ENCODE measurements at places on chromosomes 5 and 9. TPM values are rescaled to one million over a fixed set of nuclear protein-coding genes. Genes with fewer than 3 reads are reported as not detected.

- no peak for DNase-seq
Observed at GRCh38 chr5:139739150-139739974, 56.2 kb upstream of the PSD2 start.

Gene TRIP13
- total RNA-seq: 0.84 TPM

- DNase-seq: no peak
Observed at GRCh38 chr9:121154782-121155181, 46.9 kb downstream of the RAB14 start.

- DNase-seq: no peak
Observed at GRCh38 chr9:132049323-132049882, 30.3 kb downstream of the MED27 start.

- no peak for DNase-seq
Observed at GRCh38 chr9:105299190-105299854, 54.9 kb downstream of the SLC44A1 start.

DNA sequence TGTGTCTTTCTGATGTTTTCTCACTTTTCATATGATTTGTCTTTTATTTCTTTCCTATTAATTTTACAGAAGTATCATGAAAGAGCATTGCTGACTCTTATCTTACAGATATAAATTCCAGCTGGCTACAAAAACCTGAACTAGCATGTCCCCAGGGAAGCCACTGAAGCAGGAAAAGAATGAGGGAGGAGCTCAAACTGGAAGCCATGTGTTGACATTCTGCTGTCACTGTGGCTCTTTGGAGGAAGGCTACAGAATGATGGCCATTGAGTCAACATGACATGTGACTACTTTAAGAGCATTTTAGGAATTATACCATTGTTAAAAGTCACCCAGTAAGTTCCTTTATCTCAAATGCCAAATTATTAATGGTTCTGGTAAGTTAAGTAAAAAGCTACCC lies 638.3 kb upstream of the DMAC1 start:
- DNase-seq: no peak

- DNase-seq: no peak
Observed at GRCh38 chr5:58926541-58926935, 343.7 kb downstream of the RAB3C start.

Gene RGP1
- 32.4 TPM for total RNA-seq

DNA sequence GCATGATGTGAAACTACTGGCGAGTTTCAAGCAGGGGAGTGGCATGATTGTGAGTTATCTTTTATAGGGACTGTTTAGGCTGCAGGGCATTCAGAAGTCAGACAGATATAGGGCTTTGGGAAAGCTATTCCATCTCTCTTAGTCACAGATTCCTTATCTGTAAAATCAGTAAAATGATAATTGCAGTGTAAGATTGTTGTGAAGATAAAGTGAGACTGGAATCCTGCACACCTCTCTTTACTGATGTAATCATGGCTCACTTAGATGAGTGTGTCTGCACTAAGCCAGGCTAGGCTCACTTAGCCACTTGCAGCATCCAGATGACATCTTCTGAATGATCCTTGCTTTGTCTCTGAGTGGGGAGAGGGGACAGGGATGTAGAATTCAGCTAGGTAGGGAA lies 81.8 kb upstream of the MAMDC2 start:
- no peak for DNase-seq

GRCh38 chr5:83827111-83827557 lies 106.5 kb upstream of the HAPLN1 start:
- DNase-seq: no peak

DNA sequence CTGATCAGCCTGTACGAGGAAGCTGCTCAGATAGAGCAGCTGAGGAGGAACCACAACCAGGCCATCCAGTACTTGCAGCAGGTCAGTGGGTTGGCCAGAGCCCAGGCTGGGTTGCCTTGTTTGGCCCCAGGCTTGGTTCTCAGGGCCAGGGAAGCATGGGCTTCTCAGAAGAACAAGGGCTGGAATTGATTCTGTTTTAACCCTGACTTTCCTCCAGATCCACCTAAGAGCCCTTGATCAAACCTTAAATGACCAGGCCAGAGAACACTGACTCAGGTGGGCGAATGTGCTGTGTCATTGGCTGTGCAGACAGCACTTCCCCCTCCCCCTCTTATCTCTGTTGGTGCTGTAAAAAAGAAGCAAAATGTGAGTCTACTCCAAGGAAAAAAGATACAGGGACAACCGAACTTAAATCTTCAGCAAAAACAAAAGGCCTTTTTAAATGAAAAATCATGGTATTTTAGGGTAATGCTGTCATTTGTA lies 28.1 kb downstream of the TTC23L start:
- DNase-seq: no peak

DNA sequence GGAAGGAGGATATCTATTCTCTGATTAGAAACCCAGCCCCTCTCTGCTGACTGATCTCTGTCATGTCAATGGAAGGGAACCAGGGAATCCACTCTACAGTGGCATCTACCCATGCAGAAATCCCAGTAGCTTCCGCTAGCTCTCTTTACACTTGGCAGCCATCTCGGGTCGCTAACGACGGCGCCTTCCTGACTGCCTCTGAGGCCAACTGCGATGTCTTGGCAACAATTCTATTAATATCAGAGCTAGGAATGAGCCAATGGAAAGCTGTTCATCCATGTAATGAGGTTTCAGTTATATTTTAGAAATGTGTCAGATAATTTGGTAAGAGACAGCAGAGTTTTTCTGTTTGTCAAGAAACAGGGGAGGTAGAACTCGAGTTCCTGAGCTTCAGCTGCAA lies 67.6 kb upstream of the ATP10B start:
- no peak for DNase-seq

DNA sequence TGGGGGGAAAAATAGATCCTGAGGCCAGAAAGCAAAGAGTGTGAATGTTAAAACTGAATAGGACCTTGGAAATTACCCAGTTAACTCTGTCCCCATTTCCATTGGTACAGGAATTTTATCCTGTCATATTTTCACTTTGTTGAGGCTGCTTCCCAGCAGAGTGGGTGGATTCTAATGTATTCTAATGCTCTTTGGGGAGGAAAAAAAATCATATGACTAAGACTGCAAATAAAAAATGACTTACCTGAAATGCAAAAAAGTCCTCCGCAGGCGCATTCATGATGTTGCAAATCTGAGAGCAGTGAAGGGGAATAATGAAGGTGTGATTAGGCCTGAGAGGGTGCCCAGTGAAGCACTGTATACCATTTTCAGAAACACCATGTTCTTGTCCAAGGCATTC lies 41.2 kb downstream of the PDE6A start:
- DNase-seq: no peak

Gene ZDHHC11
- total RNA-seq: 26.0 TPM

DNA sequence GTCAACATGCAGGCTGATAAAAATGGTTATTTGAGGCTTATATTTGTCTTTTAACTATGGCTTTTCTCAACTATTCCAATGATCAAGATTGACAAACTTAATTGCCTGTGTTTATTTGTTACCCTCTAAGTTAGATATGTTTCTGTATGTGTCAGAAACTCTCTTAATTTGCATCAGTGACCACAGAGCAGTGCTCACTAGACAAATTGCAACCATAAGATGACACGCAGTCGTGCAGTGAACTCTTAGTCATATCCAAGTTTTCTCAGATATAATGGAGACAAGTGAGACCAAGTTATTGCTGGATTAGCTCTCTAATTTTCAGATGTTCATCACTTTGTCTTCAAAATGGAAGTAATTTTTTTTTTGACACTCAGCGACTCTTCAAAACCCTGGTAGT lies 342.2 kb upstream of the RFX3 start:
- no peak for DNase-seq

DNA sequence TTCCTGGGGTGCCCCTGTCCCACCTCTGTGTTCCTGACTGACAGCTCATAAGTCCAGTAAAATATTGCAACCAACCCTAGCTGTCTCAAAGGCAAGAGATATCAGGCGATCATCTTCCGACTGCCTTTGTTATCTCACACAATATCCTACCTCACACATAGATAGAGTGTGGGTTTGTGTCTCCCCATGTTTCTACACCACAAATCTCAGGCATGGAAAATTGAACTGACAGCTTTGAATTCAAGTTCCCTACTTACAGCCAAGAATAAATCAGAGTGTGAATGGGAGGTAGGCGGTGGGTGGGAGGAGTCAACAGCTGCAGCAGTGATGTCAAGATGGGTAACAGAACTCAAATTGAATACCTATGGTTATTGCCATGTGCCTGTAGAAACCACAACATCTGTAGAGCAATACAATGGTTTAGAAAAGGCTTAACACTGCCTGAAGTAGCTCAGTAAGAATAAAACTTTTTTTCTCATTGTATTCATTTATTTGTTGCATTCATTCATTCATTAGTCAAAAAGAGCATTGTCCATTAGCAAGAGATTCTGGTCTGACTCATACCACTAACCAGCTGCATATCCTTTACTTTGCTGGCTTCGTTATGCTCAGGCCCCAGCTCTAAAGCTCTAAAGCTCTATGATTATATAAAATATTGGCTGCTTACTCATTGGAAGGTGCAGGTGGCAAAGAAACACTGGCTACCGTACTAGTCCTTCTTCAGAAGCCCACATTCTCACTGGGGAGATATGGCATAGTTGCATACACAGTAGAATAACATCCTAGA lies 108.2 kb upstream of the DMAC1 start:
- DNase-seq: no peak

Gene IFNA2
- total RNA-seq: not detected

DNA sequence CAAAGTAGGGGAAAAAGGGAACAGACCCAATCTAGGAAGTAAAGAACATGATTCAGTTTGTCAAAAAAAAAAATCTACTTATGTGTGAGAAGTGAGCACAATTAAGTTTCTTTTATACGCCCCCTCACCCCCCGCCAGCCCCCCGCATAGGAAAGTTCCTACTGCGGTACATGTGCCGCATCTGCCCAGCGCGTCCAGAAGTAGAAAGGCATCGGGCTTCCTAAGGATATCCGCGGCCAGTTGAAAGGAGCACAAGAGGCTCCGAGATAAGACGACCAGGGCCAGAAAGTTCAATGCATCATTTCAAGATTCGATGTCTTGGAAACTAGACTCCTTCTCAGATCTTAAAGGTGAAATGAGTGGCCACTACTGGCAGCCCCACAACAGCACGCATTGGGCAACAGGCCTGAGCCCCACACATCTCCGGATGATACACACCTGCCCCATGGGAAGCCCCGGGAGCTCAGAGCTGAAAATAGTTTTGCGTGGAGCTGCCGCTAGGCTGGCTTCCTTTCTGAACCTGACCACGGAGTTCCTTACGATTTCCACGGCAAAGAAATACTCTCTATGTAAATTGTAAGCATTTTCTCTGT lies 203.9 kb downstream of the RAB3C start:
- no peak for DNase-seq

GRCh38 chr9:34501889-34502425 lies 20.8 kb downstream of the ENHO start:
- peak; percentile 72 for DNase-seq

DNA sequence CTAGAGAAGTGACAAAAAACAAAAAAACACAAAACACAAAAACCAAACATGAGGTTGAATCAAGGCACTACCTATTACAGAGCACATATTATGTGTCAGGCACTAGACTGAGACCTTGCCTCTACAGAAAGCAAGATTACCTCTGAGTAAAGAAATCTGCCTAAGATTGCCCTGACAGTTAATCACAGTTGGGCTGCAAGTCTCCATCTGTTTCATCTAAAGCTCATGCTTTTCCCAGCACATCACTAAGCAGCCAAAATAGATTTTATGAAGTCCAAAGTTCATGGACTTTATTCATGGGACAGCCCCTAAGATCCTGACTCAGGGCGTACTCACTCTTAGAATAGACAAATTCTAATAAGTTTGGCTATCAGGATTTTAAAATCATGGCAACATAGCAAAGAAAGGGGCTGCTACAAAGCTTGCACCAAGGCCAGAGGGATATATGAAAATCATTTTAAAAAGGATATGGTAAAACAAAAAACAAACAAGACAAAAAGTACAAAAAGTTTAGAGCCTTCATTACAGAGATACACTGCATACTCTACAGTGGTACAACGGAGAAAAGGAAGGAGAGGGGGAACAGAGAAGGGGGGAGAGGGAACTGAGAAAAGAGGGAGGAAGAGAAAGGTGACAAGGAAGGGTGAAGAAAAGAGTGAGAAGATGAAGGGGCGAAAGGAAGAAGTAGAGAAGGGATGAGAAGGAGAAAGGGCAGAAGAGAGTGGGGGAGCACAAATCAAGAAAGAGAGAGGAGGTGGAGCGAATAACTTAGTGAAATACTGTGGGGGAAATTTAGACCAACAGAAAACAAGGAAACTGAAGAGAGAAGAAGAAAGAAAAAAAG lies 58.2 kb downstream of the RICTOR start:
- no peak for DNase-seq

GRCh38 chr5:54719384-54720283 lies 202.1 kb downstream of the SNX18 start:
- DNase-seq: no peak

Gene STPG3
- not detected for total RNA-seq

Gene ST8SIA4
- 15.6 TPM for total RNA-seq

- DNase-seq: no peak
Observed at GRCh38 chr5:170974461-170974860, 112.6 kb downstream of the RANBP17 start.

GRCh38 chr5:8686707-8687106 lies 817.8 kb downstream of the MTRR start:
- DNase-seq: no peak

Gene PCDHA1
- not detected for total RNA-seq

DNA sequence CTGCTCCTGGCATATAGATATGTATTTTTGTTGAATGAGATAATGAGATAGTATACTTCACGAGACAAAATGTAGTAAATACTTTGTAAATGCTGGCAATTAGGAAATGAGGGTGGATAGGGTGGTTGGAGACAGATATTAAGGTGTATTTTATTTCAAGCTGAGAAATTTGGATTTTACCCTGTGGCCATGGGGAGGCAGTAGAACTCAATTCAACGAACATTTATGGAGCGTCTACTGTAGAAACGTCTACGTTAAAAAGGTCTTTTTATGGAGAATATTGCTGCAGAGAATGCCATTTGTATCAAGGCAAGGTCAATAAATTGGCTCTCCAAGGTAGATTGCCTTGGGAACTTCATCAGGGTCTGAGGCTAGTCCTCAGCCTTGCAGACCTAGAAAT lies 21.5 kb upstream of the RALGPS1 start:
- DNase-seq: no peak

Gene SLC2A6
- 5.8 TPM for total RNA-seq

DNA sequence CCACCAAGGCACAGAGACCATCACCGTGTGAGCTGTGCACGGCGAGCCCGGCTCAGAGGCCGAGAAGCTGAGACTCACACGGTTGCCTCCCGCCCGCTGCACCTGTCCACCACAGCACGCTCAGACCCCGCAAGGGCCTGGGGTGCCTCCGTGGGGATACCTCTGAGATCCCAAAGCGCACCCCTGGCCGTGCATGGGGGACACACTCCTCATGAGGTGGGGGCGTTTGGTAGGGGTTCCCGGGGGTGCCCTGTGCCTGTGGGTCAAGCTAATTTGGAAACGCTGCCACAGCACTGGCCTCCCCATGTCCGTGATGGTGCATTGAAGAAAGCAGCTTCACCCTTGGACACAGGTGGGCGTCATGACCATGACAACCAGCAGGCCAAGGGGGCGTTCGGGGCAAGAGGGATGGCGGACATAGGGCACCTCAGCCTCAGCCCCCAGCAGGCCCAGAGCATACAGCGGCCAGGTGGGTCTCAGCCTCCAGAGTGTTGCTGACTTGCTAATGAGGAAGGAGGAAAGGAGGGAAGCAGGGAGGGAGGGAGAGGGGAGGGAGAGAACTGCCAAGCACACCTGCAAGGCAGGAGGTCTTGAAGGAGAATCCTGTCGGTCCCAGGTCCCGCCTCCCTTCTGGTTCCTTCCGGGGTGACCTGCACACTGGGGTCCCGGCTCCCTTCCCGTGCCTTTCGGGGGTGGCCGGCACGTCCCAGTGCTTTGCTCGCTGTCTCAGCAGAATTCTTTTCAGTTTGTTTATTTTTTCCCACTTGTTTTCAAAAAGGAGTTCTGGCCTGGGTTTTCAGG lies 34.7 kb downstream of the GLT6D1 start:
- DNase-seq: no peak
